ENCODE measurements at places on chromosomes 5 and 9. TPM values are rescaled to one million over a fixed set of nuclear protein-coding genes. Genes with fewer than 3 reads are reported as not detected.

GRCh38 chr5:84695330-84695729, 310.6 kb upstream of the EDIL3 start:
- DNase-seq = no peak

- DNase-seq = no peak
Measured at GRCh38 chr9:111450124-111450523, 34.1 kb downstream of the ECPAS start.

F2RL2 gene
- 7.2 TPM for total RNA-seq

DNA sequence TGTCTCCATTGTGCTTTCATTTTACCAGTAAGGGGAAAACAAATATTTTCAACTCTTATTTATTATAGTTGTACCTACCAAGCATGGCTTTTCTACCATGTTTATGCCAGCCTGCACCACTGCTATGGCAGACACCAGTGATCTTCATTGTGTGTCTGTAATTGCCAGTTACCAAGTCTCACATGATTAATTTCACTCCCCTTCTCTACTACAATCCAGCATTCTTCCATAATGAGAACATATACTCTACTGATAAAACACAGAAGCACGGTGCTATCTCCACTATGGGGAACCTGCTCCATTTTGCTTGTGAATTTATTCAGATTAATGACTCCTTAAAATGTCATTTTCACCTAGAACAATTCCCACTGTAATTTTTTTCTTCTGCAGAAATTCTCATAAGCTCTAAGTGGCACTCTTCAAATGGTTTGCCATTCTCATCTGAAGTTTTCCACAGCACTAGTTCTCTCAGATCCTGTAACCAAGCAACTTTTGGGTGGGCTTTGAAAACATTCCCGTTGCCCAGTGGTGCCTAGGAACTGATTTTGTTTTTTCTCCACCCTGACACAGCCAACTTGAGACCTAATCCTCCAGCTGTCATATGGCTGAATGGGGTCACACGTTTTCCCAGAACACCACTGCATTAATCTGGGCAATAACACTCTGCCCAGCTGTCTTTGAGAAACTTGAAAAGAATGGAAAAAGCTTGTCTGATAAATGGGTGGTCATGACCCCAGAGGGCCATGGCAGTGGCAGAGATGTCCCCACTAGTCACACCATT, 222.7 kb upstream of the RASEF start:
- no peak for DNase-seq

- DNase-seq = no peak
Measured at GRCh38 chr5:88060194-88060593, 208.5 kb downstream of the TMEM161B start.

DNA sequence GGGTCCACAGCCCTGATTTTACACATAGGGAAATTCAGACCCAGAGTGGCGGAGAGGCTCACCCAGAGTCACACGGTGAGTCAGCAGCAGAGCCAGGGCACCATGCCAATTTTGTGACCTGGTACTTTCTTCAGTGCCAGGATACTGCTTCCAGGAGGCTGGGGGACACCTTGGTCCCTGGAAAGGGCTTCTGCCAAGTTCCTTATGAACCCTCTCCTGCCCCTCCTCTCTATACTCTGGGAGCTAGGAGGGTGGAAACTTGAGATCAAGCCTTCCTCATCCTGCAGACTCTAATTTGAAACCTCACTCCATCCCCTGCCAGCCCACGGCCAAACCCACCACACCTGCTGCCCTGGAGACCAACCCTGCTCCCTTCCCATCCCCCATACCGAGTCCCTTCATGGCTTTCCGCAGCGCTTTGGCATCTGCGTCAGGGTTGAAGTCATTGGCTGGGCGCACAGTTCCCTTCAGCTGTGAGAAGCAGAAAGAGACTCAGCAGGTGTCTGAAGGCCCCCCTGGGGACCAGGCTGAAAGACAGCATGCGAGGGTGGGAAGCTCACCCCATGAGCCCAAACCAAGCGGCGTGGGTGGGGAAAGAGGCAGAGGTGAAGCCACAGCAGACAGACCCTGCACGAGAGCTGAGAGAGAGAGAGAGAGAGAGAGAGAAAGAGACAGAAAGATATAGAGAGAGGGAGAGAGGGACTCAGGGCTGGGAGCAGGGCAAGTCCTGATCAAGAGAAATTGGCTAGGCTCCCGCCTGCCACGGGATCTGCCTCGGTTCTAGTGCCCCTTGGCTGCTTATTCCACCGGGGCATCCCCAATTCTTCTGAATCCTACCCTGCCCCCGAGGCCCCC, 33.5 kb downstream of the ANXA6 start:
- no peak for DNase-seq

- no peak for DNase-seq
Measured at GRCh38 chr9:97364769-97365490, 47.0 kb upstream of the TDRD7 start.

DNA sequence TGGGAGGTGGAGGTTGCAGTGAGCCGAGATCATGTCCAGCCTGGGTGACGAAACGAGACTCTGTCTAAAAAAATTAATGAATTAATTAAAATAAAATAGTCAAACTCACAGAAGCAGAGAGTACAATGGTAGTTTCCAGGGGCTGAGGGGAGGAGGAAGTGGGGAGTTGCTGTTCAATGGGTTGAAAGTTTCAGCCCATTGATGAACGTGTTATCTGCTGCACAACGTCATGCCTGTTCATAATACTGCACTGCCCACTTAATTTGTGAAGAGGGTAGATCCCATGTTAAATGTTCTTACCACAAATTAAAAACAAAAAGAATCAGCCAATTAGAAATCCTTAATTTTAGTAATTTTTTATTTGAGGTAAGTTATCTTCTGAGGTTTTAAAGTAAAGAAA, 16.4 kb upstream of the RUFY1 start:
- no peak for DNase-seq

GRCh38 chr9:129995409-129996160, 47.4 kb downstream of the FNBP1 start:
- no peak for DNase-seq

DNA sequence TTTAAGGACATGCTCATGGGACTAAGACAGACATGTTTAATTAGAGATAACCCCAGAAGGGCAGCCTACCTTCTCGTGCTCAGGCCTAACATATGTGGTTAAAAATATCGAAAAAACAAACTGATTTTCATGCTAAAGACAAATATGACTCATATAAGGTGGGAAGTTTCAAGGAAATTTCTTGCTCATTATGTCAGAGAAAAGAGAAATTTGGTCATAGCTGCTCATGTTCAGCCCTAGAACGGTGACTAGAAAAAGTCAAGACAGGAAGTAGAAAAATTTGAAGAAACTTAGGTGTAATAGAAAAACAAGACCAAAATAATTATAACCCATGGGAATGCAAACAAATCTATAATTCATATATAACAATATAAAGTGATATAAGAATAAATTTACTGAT, 120.6 kb downstream of the PRDM9 start:
- DNase-seq = no peak

CDO1 gene
- total RNA-seq = 2.1 TPM

DNA sequence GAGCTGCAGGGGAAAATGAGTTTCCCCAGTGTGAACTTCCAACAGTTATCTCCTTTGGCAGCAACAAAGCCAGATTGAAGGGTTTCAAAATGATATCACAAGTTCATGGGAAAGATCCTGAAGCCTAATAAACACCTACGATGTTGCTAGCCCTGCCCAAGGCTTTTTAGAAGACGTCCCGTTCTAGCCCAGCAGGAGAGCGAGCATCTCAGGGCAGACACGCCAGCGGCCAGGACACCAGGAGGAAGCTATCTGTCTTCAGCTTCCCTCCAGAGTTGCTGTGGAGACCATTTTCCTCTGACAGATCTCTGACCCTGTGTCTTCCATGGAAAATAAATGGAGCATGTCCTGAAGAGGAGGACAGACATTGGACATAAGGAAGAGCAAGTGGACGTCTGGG, 98.4 kb downstream of the FBXO38 start:
- DNase-seq = no peak

- DNase-seq = no peak
Measured at GRCh38 chr5:2615917-2616316, 135.6 kb downstream of the IRX2 start.

GRCh38 chr5:176564002-176564401, 14.9 kb downstream of the CDHR2 start:
- no peak for DNase-seq

GRCh38 chr5:115431116-115431515, 113.5 kb downstream of the FEM1C start:
- DNase-seq = no peak

DNA sequence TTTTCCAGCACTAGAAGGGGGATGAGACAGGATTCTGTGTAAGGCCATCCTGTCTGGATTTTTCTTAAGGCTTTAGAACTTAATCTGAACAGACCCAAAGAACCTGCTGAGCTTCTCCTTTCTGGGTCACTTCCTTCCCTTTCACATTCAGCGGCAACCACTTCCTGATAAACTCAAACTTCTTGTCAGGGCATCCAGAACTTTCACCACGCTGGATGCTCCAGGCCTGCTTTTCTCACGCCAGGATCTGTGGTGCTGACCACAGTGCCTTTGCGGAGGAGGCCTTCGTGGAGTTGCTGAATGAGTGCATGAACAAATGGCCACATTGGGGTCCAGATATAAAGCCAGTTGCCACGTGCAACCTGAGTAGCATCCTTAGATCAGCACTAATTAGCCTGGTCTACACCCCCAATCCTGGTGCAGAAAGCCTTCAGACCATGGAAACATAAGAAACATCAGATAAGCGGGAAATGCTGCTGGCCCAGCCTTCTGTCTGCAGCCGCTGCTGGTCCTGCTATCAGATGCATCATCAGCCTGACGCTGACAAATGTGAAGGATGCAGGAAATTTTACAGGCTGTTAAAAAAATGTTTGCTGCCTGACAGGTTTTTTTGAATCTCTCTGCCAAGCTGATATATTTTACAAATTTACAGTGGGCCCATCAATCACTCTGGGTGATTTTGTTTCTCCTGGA, 75.3 kb upstream of the BARHL1 start:
- no peak for DNase-seq

GRCh38 chr5:93428868-93429267, 152.2 kb downstream of the NR2F1-AS1 start:
- no peak for DNase-seq

DNA sequence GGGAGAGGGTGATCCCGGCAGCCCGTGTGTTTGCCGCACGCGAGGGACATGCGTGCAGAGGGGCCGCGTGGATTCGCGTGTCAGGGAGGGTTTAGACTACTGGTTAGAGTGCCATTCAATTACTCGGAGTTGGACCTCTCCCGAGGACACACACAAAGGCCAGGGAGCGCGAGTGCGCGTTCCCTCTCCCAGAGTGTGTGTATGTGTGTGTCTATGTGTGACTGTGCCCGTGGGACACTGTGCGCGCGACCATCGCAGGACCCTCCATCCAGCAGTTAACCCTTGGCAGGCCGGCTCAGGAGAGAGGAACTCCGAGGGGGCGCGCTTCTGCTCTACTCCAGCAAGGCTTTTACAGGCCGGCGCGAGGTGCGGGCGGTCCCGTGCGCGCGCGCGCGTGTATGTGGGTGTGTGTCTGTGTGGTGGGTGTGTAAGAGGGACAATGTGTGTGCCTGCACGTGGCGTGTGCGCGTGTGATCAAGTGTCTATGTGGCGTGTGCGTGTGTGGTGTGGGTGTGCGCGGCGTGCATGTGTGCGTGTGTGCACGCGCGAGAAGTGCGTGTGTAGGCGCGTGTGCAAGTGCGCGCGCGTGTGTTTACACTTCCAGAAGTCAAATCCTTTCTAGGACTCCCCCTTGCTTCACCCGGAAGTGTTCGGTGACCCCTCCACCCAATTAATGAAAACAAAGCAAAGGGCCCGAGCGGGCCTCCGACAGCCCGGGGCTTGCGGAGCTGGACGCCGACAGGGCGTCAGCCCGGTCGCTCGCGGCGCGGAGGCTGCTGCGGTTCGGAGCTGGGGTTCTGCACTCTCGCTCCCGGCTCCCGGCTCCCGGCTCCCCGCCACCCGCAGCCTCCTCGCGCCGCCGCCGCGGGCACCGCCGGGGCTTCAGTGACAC, 75.3 kb upstream of the TBCA start:
- DNase-seq = no peak

DNA sequence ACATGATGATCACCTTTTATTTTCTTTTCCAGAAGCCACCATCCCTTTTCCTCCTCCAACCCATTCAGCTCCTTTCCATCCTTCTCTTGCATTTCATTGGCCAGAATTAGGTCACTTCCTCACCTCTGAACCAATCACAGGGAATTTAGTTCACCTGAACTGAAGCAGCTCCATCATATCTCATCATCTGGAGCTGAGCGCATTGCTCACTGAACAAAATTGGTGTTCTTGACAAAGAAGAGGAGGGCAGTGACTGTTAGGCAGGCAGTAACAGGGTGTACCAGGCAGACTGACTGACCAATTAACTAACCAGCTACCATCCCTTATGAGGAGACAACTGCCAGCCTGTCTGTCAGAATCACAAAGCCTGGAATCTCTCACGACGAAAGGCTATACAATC, 1.8 kb upstream of the ZNF354A start:
- DNase-seq = no peak

DNA sequence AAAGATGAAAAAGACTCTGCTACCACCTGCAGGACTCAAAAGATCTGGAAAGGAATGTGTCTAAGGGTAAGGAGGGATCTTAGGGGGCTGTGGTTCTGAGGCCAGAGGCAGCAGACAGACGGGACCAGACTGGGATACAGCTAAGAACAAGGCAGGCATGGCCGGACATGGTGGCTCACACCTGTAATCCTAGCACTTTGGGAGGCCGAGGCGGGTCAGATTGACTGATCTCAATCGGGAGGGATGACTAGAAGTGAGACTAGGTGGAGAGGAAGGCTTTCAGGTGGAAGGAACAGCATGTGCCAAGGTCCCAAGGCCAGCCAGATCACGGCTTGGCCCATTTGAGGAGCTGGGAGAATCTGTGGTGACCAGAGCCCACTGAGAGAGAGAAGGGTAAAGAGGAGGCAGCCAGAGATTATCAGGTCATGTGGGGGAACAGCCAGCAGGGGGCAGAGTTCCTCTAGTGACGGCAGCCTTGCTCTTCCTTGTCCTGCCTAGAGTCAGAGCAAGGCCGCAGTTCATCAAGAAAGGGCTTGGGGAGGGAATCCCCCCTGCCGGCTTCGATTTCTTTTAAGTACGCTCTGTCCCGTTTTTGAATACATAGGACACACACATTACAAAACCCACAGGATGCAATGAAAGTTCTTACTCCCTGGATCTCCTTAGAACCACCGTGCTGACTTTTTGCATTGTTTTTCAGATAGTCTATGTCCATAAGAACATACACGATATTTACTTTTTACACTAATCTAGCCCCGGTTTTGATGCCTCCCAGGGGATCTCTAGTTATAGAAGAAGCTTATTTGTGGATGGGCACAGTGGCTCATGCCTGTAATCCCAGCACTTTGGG, 2.6 kb upstream of the OLFML2A start:
- no peak for DNase-seq

GRCh38 chr5:93954421-93955069, 213.1 kb upstream of the POU5F2 start:
- DNase-seq = no peak

- no peak for DNase-seq
Measured at GRCh38 chr5:98734646-98735045, 38.8 kb upstream of the RGMB start.

Data from epithelial cell of proximal tubule (primary cell).